ENCODE measurements at places on chromosomes 12 and 14. TPM values are rescaled to one million over a fixed set of nuclear protein-coding genes. Genes with fewer than 3 reads are reported as not detected.

The SLC5A8 gene
- not detected for total RNA-seq

The MPHOSPH9 gene
- 84.9 TPM for total RNA-seq

DNA sequence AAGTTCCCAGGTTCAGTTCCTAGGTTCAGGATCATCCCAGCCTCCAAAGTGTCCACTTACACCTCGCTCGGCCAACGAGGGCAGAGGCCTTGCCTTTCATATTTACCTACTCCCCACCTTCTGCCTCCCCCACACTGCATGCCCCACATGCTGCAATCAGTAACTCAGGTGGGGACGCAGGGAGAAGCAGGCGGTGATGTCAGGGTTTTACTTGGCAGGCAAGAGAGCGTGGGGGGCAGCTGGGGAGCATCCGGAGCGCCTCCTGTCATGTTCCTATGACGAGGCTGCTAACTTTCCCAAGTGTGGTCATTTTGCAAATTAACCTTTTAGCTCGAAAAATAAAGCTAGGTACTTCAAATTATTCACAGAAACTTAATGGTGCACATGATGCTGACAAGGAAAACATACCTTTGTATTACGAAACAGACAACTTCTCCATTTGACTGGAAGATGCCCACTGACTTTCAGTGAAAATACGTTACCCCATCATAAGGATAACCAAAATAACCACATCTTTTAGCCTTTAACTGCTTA is 53.8 kb downstream of the SETD3 start:
- no peak for DNase-seq

The TEAD4 gene
- not detected for total RNA-seq
